Panc1 (cell line): ENCODE measurements at places on chromosomes 6 and 20. TPM values are rescaled to one million over a fixed set of nuclear protein-coding genes. Genes with fewer than 3 reads are reported as not detected.

DNA sequence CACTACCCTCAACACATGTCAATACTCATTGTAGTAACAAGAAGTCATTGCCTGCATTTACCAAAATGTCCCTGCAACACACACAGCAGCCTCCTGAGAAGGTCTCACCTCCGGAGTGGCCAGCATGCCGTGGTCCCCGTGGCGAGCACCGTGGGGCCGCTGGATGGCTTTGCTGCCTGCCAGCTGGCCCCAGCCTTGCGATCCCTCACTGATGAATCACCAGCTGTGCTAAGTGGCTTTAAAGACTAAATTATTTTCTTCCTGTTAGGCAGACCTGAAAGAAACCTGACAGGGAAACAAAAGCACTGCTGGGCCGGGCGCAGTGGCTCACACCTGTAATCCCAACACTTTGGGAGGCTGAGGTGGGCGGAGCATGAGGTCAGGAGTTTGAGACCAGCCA, 306.7 kb downstream of the CDH4 start:
- H3K4me3 ChIP-seq = no peak overlapping the region
- H3K27ac ChIP-seq = no peak overlapping the region
- no peak for DNase-seq
- H3K36me3 ChIP-seq = no peaks in the 10 kb centered on the region

DNA sequence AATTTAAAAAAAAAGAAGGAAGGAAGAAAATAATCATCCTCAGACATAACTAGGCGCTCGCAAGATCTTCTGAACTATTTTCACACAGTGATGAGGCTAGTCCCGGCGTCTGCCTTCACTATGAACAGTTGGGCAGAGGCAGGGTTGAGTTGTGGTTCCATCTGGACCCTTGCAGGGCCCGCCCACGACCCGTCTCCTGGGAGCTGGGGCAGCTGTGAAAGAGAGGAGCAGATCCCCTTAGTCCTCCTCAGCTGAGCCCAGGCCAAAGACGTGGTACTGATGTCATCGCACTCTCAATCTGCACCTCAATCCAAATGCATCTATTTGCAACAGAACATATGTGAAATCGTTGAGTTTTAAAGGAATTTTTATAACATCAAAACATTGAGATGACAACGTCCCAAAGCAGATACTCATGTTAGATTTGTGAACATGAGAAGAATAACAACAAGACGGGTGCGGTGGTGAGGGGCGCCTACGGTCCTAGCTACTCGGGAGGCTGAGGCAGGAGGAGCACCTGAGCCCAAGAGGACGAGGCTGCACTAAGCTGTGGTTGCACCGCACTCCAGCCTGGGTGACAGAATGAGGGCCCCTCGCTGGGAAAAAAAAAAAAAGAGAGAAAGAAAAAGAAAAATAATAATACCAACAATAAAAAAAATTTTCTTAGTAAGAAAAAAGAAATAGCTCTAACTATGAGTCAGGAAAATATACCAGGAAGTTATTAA, 15.3 kb downstream of the TCFL5 start:
- peaks cover 5% of the 10 kb centered on the region; the same call in 1 of the 2 replicates for H3K36me3 ChIP-seq
- no peaks in the 10 kb centered on the region for H3K4me1 ChIP-seq
- H3K27ac ChIP-seq = no peak overlapping the region
- H3K4me3 ChIP-seq = no peak overlapping the region
- no peak for DNase-seq

Gene NFATC2
- total RNA-seq = 10.6 TPM

Gene IMPG1
- not detected for total RNA-seq

GRCh38 chr6:125844989-125845388, 54.2 kb downstream of the NCOA7 start:
- no peak overlapping the region for H3K27ac ChIP-seq
- H3K4me3 ChIP-seq = no peak overlapping the region
- H3K4me1 ChIP-seq = no peaks in the 10 kb centered on the region
- no peaks in the 10 kb centered on the region for H3K36me3 ChIP-seq

Gene NNAT
- total RNA-seq = not detected

Gene TSBP1
- total RNA-seq = not detected

GRCh38 chr6:11012976-11013720, 31.0 kb downstream of the ELOVL2 start:
- no peak overlapping the region for H3K4me3 ChIP-seq
- no peaks in the 10 kb centered on the region for H3K36me3 ChIP-seq
- H3K27me3 ChIP-seq = no peaks in the 10 kb centered on the region
- peak overlapping the region; percentile 30; the same call in 1 of the 2 replicates for H3K27ac ChIP-seq

Gene MUCL3
- not detected for total RNA-seq

Gene FUT9
- not detected for total RNA-seq

Gene ZNFX1
- total RNA-seq = 39.4 TPM

DNA sequence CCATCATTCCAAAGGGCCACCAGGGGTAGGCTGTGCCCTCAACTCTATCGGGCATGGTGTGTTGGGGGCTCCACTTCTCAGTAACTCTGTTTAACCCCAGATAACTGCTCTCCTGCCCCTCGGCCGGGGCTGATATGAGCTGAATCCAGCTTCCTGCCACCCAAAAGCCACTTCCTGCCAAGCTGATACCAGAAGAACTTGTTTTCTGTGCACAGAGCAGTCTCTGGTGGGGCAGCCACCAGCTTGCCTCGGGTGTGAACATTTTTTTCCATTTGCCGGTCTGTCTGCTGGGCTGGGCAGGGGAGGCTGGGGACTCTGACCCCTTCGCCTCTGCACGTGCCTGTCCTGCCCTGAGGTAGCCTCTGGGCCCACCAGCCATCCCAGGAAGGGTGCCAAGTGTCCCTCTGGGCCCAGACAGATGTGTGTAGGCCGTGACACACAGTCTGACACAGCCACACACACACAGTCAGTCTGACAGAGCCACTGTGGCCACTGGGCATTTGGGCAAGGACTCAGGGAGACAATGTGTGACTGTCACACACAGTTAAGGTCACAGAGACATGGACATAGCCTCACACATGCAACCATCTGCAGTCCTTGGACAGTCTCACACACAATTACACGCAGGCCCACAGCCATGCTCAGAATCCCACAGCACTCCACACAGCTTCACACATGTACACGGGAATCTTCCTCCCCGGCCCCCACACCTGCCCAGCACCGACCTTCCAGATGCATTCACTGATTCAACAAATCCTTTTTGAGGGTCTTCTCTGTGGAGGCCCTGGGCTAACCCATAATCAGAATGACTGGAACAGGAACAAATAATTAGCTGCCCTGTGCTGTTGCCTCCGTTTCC, 45.1 kb downstream of the NOL4L start:
- no peak for DNase-seq
- no peak overlapping the region for H3K27ac ChIP-seq
- peaks cover 7% of the 10 kb centered on the region; the same call in 1 of the 2 replicates for H3K4me1 ChIP-seq
- H3K27me3 ChIP-seq = no peaks in the 10 kb centered on the region
- no peaks in the 10 kb centered on the region for H3K36me3 ChIP-seq
- no peak overlapping the region for H3K4me3 ChIP-seq

DNA sequence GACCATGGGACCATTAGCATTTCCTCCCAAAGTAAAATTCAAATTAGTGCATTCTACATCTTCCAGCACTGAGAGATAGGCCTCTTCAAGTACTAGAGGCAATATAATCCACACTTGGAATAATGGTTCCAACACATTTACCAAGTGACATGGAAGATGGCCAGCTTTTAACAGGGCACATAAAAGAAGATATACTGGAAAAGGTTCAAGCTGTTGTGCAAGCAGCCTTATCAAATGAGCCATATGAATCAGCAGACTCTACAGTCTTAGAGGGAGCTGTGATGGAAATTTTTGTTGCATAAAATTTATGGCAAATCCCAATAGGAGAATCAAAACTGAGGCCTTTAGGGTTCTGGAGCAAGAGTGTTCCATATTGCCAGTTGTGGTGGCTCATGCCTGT, 526.6 kb upstream of the IRAK1BP1 start:
- H3K4me1 ChIP-seq = no peaks in the 10 kb centered on the region
- DNase-seq = no peak
- H3K27ac ChIP-seq = no peak overlapping the region

GRCh38 chr6:33641602-33642001, 20.5 kb downstream of the ITPR3 start:
- no peak for DNase-seq
- H3K4me1 ChIP-seq = no peaks in the 10 kb centered on the region
- no peak overlapping the region for H3K27ac ChIP-seq
- no peaks in the 10 kb centered on the region for H3K27me3 ChIP-seq
- no peaks in the 10 kb centered on the region for H3K36me3 ChIP-seq
- no peak overlapping the region for H3K4me3 ChIP-seq

Gene DDX43
- 24.9 TPM for total RNA-seq
